ENCODE measurements at places on chromosomes 7 and 10. TPM values are rescaled to one million over a fixed set of nuclear protein-coding genes. Genes with fewer than 3 reads are reported as not detected.
A peak's percentile ranks its signal among the peaks of the same experiment; 100 is the strongest.

- H3K36me3 ChIP-seq = no peaks in the 10 kb centered on the region
- H3K27ac ChIP-seq = no peak overlapping the region
- DNase-seq = no peak
- no peaks in the 10 kb centered on the region for H3K27me3 ChIP-seq
- no peak overlapping the region for H3K4me3 ChIP-seq
These were observed 603.6 kb downstream of the CNTNAP2 start for GRCh38 chr7:146720195-146720594.

PMS2 gene
- total RNA-seq = 19.4 TPM

DNA sequence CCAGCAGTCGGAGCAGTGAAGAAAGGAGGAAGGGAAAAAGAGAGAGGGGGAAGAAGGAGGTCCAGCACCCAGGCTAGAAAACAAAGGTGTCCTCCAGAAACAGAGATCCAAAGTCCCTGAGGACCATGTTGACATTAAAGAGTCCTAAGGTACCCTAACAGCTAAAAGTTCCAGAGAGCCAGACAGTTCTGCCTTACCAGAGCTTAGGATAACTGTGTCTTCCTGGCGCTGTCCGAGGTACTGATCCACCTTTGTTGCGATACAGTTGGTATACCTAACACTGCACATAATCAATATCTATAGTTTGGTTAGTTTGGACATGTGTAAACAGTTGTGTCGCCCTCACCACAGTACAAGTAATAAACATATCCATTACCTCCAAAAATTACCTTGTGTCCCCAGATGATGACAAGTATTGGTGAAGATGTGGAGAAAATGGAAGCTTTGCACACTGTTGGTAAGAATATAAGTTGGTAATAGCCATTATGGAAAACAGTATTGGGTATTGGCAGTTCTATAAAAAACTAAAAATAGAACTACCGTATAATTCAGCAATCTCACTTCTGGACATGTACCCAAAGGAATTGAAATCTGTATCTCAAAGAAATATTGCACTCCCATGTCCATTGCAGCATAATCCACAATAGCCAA is 59.8 kb downstream of the GRID1 start:
- DNase-seq = peak; percentile 63
- no peaks in the 10 kb centered on the region for H3K36me3 ChIP-seq
- no peak overlapping the region for H3K27ac ChIP-seq
- H3K27me3 ChIP-seq = peaks cover 2% of the 10 kb centered on the region
- H3K4me3 ChIP-seq = no peak overlapping the region

DNA sequence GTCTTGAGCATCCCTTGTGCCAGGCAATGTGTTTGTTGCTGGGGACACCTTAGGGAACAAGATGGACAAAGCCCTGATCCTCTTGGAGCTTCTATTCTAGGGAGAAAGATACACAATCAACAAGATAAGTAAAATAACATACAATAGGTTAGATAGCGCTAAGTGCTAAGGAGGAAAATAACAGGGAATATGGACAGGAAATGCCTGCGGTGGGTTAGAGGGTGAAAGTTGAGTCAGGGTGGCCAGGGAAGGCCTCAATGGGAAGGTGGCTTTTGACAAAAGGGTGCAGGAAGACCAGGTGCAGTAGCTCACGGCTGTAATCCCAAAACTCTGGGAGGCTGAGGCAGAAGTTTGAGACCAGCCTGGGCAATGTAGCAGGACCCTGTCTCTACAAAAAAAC is 38.3 kb upstream of the MYL10 start:
- no peaks in the 10 kb centered on the region for H3K36me3 ChIP-seq
- H3K27ac ChIP-seq = no peak overlapping the region
- no peak for DNase-seq
- H3K27me3 ChIP-seq = no peaks in the 10 kb centered on the region

Data from activated naive CD4-positive, alpha-beta T cell treated with anti-CD3 and anti-CD28 coated beads for 36 hours (primary cell).